ENCODE measurements at places on chromosomes 6 and 20.
A peak's percentile ranks its signal among the peaks of the same experiment; 100 is the strongest.

GRCh38 chr20:50460115-50460607 is 50.0 kb upstream of the PTPN1 start:
- no peak overlapping the region for H3K4me3 ChIP-seq
- H3K27ac ChIP-seq = no peak overlapping the region
- peaks cover 12% of the 10 kb centered on the region for H3K27me3 ChIP-seq
- DNase-seq = no peak

DNA sequence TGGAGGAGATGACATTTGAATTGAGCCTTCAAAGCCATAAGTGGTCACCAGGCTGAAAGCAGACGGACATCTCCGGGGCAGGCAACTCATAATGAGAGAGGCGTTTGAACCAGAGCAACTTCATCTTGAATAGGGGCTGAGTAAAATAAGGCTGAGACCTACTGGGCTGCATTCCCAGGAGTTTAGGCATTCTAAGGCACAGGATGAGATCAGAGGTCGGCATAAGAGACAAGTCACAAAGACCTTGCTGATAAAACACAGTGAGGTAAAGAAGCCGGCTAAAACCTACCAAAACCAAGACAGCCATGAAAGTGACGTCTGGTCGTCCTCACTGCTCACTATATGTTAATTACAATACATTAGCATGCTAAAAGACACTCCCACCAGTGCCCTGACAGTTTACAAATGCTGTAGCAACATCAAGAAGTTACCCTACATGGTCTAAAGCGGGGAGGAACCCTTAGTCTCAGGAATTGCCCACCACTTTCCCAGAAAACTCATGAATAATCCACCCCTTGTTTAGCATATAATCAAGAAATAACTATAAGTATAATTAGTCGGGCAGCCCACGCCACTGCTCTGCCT is 194.7 kb upstream of the SOX4 start:
- no peak overlapping the region for H3K27ac ChIP-seq
- peaks cover 3% of the 10 kb centered on the region for H3K27me3 ChIP-seq
- no peaks in the 10 kb centered on the region for H3K36me3 ChIP-seq
- no peak overlapping the region for H3K4me3 ChIP-seq

GRCh38 chr6:137901454-137901853 is 34.4 kb downstream of the TNFAIP3 start:
- no peaks in the 10 kb centered on the region for H3K36me3 ChIP-seq
- H3K4me1 ChIP-seq = peaks cover 44% of the 10 kb centered on the region
- H3K27me3 ChIP-seq = no peaks in the 10 kb centered on the region
- DNase-seq = no peak
- H3K4me3 ChIP-seq = no peak overlapping the region
- no peak overlapping the region for H3K27ac ChIP-seq

- H3K27ac ChIP-seq = no peak overlapping the region
- H3K4me3 ChIP-seq = no peak overlapping the region
- no peaks in the 10 kb centered on the region for H3K36me3 ChIP-seq
Measured at GRCh38 chr6:139640448-139640847, 266.0 kb upstream of the CITED2 start.

GRCh38 chr6:69622230-69622629 is 174.6 kb downstream of the LMBRD1 start:
- peaks cover 4% of the 10 kb centered on the region for H3K27me3 ChIP-seq
- no peaks in the 10 kb centered on the region for H3K36me3 ChIP-seq
- H3K27ac ChIP-seq = no peak overlapping the region
- H3K4me1 ChIP-seq = no peaks in the 10 kb centered on the region

DNA sequence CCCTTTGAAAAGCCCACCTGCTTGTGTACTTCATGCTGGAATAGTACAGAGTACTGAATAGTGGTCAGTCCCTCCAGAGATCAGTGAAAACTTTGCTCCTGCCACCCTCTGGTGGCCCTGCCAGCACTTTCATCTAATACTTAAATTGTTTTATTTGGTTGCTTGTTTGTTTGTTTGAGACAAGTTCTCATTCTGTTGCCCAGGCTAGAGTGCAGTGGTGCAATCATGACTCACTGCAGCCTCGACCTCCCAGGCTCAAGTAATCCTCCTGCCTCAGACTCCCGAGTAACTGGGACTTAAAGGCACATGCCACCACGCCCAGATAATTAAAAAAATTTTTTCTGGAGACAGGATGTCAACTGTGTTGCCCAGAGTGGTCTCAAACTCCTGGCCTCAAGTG is 9.1 kb downstream of the FAM83D start:
- no peak overlapping the region for H3K4me3 ChIP-seq
- H3K36me3 ChIP-seq = peaks cover 3% of the 10 kb centered on the region
- H3K27ac ChIP-seq = no peak overlapping the region
- no peak for DNase-seq
- H3K4me1 ChIP-seq = no peaks in the 10 kb centered on the region

DNA sequence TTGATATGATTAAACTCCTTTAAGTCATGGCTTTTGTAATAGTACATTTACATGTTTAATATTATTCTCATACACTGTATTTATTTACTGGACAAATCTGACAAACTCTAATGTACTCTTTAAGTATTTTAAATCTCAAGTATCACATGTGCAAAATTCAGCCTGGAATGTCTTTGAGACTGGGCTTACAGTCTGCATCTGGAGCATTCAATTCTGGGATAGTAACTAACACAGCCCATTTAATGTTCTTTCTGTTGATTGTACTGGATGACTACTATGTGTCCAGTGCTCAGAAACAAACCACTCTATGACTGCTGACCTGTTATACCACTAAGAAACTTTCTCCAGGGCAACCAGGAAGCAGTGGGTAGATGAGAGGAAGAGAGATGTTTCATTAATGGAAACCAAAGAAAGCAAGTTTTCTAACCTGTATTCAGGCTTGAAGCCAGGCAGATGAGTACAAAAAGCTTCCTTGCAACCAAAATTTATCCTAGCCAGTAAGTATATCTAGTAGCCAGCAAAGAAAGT is 26.8 kb downstream of the FBXL4 start:
- DNase-seq = no peak
- no peak overlapping the region for H3K4me3 ChIP-seq
- H3K36me3 ChIP-seq = peaks cover 42% of the 10 kb centered on the region
- H3K27ac ChIP-seq = no peak overlapping the region
- no peaks in the 10 kb centered on the region for H3K27me3 ChIP-seq

DNA sequence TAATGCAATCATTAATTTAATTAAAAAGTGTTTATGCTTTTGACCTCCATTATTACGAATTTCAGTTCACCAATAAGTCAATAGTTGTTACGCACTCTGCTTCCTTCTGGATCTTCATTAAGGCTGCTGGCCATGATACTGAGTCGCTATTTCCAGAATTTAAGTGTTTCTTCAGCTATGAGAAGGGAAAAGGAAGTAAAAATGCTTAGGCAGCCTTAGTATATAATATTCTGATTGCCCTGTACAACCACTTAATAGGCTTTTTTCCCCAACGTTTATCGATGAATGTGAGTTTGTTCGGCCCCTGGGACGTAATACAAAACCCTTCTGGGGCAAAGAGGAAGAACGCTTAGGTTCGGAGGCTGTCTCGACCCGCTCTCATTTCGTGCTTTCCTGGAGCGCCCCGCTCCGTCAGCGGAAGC is 644 bp downstream of the OARD1 start:
- no peaks in the 10 kb centered on the region for H3K27me3 ChIP-seq
- H3K27ac ChIP-seq = peak overlapping the region; percentile 98
- H3K36me3 ChIP-seq = peaks cover 39% of the 10 kb centered on the region
- peak overlapping the region; percentile 93 for H3K4me3 ChIP-seq
- no peak for DNase-seq
- H3K4me1 ChIP-seq = peaks cover 54% of the 10 kb centered on the region

DNA sequence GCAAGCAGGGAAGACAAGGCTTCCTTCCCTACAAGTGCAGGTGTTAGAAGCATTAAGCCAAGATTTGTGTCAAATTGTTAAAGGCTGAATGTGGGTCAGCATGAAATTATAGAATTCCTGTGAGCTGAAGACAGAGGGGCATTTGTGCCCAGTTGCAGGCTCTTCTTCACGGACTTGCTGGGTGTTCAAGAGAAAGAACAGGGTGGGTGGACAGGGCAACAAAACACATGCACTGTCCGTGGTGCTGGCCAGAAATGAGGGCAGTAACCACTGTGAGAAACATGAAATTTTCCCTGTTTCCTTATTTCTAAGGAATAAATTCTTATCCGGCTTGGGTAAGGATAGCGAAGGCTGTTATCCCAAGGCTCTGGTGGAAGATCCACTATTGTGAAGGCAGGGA is 579.5 kb upstream of the HTR1E start:
- no peaks in the 10 kb centered on the region for H3K27me3 ChIP-seq
- no peaks in the 10 kb centered on the region for H3K36me3 ChIP-seq
- DNase-seq = no peak
- no peak overlapping the region for H3K27ac ChIP-seq
- no peak overlapping the region for H3K4me3 ChIP-seq

GRCh38 chr6:117548797-117549301 is 53.5 kb downstream of the GOPC start:
- peaks cover 2% of the 10 kb centered on the region for H3K36me3 ChIP-seq
- H3K27ac ChIP-seq = peak overlapping the region; percentile 78
- peaks cover 33% of the 10 kb centered on the region for H3K4me1 ChIP-seq
- peak overlapping the region; percentile 73 for H3K4me3 ChIP-seq

DNA sequence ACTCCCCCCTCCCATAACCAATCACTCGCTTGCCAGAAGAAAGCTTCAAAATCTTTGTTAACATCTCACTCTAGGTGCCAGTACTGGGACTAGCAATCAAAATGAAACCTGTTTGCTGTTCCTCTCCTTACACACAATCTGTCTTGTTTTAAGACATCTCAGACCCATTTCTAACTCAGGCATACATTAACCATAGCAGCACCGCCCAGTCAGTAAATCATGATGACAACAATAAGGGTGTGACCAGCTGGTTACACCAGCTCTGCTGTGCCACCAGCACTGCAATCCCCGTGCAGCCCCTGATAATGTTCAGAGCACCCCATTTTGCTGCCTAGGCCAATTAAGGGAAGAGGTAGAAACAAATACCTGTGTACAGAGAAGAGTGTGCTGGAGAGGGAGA is 185.2 kb upstream of the TAB2 start:
- H3K4me1 ChIP-seq = peaks cover 54% of the 10 kb centered on the region
- H3K4me3 ChIP-seq = no peak overlapping the region
- peaks cover 10% of the 10 kb centered on the region for H3K36me3 ChIP-seq
- H3K27me3 ChIP-seq = no peaks in the 10 kb centered on the region

- H3K4me1 ChIP-seq = peaks cover 11% of the 10 kb centered on the region
- DNase-seq = no peak
- peaks cover 56% of the 10 kb centered on the region for H3K27me3 ChIP-seq
- H3K4me3 ChIP-seq = no peak overlapping the region
- no peak overlapping the region for H3K27ac ChIP-seq
- peaks cover 15% of the 10 kb centered on the region for H3K36me3 ChIP-seq
Measured at GRCh38 chr6:1622220-1622850, 12.6 kb downstream of the FOXC1 start.

DNA sequence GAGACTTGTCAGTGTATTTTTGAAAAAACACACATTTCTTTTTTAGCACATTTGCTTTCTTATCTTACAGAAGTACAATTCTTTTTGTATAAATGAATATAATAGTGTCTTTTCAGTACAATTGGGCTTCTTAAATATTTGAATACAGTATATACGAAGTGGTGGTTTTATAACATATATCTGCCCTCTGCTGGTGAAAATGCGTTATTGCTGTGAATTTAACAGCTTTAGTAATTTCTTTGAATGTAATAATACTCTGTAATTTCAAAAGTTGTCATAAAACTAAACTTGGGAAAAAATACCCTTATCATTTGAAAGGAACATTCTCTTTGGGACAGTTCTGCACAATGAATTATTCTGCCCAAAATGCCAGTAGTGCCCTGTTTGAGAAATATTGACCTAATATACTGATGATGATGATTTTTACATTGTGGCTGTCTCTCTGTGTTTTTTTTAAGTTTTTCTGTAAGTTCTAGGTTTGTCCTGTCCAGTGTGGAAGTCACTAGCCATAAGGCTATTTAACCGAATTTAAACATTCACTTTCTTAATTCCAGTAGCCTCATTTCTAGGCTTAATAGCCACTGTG is 19.0 kb downstream of the SMAP1 start:
- H3K27me3 ChIP-seq = no peaks in the 10 kb centered on the region
- peaks cover 44% of the 10 kb centered on the region for H3K4me1 ChIP-seq
- H3K4me3 ChIP-seq = no peak overlapping the region

GRCh38 chr6:170462366-170463020 is 90.6 kb downstream of the PSMB1 start:
- H3K4me1 ChIP-seq = peaks cover 6% of the 10 kb centered on the region
- DNase-seq = no peak
- peaks cover 4% of the 10 kb centered on the region for H3K27me3 ChIP-seq
- no peak overlapping the region for H3K27ac ChIP-seq
- peaks cover 2% of the 10 kb centered on the region for H3K36me3 ChIP-seq
- H3K4me3 ChIP-seq = no peak overlapping the region

DNA sequence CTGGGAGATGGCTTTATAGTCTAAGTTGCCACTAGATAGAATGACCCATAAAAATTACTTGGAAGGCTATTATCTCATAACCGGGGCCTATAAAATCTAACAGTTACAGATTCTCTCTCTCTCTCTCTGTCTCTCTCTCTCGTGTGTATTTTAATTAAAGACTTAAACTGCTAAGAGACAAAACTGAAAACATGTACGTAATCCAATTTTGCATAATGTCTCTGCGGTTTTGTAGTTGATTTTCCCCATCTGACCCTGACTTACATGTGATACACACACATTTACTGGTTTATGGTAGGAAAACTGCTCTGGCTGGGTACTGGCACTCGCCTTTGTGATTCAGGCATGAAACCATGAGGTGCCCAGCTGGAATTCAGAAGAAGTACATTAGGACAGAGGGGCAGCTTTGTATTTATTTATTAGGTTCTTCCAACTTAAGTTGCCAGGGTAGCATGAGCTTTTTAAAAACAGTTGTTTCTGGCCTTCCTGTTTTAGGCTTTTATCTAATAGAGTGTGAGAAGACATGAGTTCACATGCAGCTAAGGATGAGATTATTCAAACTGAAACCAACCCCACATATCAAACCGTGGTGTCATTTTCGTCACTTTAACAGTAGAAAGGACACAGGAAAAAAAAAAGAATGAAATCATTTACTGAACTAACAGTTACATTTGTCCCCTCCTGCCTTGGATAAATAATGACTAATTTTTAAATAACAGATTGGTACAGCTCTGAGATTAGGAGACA is 182.5 kb downstream of the GMPR start:
- peaks cover 69% of the 10 kb centered on the region for H3K4me1 ChIP-seq
- H3K4me3 ChIP-seq = peak overlapping the region; percentile 62
- H3K27me3 ChIP-seq = no peaks in the 10 kb centered on the region

DNA sequence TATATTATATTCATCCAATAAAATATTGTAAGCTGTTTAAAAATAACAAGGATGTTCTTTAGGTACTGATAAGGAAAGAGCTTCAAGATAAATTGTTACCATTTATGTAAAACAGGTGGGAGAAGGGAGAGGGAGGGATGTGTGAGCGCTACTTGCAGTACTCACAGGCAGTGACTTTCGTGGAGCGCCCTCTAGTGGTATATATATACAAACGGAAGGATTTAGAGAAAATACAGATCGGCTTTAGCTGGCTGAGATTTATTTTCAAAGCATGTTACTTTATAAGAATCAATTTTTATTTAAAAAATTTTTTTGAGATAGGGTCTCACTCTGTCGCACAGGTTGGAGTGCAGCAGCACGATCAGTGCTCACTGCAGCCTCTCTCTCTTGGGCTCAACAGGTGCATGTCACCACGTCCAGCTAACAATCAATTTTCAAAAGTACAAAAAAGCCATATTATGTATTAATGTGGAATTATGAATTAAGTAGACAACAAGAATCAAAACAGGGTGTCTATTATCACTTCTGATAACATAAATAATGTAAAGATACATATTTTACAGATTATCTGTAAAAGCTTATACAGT is 3.3 kb upstream of the MOG start:
- peak; percentile 43 for DNase-seq
- H3K4me3 ChIP-seq = no peak overlapping the region
- no peaks in the 10 kb centered on the region for H3K36me3 ChIP-seq

- H3K27me3 ChIP-seq = peaks cover 7% of the 10 kb centered on the region
- DNase-seq = no peak
- H3K4me1 ChIP-seq = peaks cover 21% of the 10 kb centered on the region
- no peak overlapping the region for H3K27ac ChIP-seq
- H3K36me3 ChIP-seq = no peaks in the 10 kb centered on the region
Measured at GRCh38 chr6:6557886-6558285, 30.6 kb upstream of the LY86 start.
